ENCODE measurements at places on chromosomes 1 and 21.

GRCh38 chr1:82567348-82567747, 766.6 kb downstream of the ADGRL2 start:
- no peak for DNase-seq

GRCh38 chr1:210922666-210923065, 211.3 kb downstream of the KCNH1 start:
- DNase-seq, result no peak

- DNase-seq, result no peak
Measured at GRCh38 chr21:27796106-27796505, 829.2 kb upstream of the ADAMTS5 start.

DNA sequence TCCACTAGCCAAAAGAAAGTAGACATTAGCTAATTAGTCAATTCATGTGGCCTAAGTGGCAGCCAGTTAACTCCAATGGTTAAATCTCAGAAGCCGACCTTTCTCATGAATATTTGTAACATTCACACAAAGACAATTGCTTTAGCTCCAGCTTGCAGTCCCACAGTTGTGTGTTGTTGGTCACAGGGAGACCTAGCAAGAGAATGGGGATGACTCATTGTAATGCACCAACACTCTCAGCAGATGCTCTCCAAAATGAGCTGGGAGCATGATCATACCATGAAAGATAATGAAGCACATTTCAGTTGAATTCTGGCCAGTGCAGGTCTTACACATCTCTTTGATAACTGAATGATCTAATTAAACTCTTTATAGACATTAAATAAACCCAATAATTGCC, 160.4 kb downstream of the HLX start:
- DNase-seq, result no peak

- DNase-seq, result no peak
Measured at GRCh38 chr1:53112861-53113260, 29.6 kb downstream of the SLC1A7 start.

DNA sequence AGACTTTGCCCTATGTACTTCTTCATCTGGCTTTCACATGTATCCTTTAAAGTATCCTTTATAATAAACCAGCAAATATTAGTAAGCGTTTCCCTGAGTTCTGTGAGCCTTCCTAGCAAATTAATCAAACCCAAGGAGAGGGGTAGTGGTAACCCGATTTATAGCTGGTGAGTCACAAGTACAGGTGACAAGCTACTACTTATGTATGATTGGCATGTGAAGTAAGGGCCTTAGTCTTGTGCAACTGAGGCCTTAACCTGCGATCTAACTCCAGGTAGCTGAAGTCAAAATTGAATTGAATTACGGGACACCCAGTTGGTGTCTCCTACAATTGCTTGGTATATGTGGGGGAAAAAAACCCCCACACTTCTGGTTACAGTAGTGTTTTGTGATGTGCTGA, 26.0 kb downstream of the SLC16A1 start:
- DNase-seq, result no peak

- DNase-seq, result no peak
Measured at GRCh38 chr1:228969953-228970800, 234.9 kb downstream of the RHOU start.

- DNase-seq, result no peak
Measured at GRCh38 chr1:44684525-44684924, 10.0 kb downstream of the ARMH1 start.

DNA sequence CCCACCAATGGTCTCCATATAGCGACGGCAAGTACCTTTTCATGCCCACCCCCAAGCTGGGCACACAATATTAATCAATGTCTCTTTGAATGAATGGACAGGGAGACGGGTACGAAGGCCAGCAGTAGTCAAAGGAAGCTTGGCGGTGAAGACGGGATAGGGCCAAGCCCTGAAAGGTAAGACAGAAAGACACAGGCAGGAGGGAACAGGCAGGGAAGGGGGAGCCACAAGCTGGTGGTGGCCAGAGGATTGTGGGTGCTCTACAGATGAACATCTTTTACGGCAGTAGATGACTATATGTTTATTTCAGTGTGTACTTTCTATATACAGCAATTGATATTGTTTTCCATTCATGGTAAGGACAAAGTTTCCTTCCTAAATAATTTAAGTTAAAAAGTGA, 16.3 kb downstream of the CAPZB start:
- DNase-seq, result no peak

DNA sequence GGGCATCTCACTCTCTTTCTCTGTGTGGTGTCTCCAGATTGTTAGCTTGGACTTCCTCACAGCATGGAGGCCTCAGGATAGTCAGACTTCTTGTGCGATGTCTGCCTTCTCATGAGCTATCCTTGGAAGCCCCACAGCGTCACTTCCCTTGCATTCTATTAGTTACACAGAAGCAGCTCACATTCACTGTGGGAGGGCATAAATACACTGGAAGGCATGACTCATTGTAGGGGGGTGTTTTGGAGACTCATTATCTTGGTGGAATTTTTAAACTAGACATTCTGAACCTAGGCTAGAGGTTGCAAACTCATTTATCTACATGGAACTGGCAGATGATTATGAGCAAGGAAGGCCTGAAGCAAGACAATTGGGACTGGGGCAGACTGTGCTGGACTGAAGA, 21.4 kb upstream of the FASLG start:
- no peak for DNase-seq

DNA sequence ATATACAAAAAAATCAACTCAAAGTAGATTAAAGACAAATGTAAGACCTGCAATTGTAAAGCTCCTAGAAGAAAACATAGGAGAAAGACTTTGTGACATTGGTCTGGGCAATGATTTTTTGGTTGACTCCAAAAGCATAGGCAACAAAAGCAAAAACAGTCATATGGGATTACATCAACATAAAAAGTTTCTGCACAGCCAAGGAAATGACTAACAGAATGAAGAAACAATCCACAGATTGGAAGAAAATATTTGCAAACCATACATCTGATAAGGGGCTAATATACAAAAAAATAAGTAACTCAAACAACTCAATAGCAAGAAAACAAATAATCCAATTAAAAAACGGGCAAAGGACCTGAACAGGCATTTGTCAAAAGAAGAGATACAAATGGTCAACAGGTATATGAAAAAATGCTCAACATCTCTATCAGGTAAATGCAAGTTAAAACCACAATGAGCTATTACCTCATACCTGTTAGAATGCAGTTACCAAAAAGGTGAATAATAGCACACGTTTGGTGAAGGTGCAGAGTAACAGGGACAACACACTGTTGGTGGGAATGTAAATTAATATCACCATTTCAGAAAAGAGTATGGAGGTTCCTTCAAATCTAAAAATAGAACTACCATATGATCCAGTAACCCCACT, 173.7 kb upstream of the COA6 start:
- DNase-seq, result no peak

- DNase-seq, result no peak
Measured at GRCh38 chr1:22406722-22407495, 44.7 kb upstream of the ZBTB40 start.

DNA sequence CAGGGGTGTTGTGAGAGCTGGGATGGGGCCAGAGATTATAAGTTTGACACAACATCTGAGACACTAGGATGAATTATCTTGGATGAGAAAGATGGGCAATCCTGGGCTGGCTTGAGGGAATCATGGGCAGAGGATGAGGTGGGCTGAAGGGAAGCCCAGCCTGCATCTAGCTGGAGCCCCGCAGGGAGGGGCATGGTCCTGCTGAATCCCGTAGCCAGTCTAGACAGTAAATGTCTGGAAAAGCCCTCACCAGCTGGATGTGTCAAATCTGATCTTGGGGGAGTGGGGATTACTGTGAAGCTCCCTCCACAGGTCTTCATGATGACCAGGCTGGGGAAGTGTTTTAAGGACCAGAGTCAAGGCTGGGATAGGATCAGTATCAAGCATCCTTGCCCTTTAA, 3.6 kb upstream of the CASQ1 start:
- DNase-seq, result no peak

- no peak for DNase-seq
Measured at GRCh38 chr1:36573445-36573844, 90.7 kb upstream of the CSF3R start.

GRCh38 chr1:205977402-205978014, 25.7 kb downstream of the RAB7B start:
- peak; percentile 77 for DNase-seq

DNA sequence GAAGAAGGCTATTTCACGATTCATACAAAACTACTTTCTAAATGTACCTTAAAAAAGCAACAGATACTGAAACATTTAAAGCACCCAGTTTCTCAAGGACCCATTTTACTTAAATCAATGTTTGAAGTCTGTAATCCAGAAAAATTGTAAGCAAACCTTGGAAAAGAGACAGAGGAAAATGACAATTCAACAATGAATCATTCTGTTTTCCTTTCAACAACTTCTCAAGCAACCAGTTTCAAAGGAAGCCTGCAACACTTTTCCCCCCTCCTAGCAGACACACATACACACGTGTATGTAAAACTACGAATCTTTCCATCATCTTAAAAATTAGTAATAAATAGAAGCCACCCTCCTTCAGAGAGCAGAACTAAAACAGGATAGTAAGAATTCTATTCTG, 1.2 kb downstream of the RERE start:
- no peak for DNase-seq

DNA sequence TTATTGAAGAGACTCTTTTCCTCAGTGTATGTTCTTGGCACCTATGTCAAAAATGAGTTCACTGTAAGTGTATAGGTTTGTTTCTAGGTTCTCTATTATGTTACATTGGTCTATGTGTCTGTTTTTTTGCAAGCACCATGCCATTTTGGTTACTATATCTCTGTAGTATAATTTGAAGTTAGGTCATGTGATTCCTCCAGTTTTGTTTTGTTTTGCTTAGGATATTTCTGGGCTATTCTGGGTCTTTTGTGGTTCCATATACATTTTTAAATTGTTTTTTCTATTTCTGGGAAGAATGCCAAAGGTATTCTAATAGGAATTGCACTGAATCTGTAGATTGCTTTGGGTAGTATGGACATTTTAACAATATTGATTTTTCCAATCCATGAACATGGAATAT, 13.2 kb downstream of the TMED5 start:
- no peak for DNase-seq

- no peak for DNase-seq
Measured at GRCh38 chr1:231625975-231626534, 535 bp upstream of the DISC1 start.

DNA sequence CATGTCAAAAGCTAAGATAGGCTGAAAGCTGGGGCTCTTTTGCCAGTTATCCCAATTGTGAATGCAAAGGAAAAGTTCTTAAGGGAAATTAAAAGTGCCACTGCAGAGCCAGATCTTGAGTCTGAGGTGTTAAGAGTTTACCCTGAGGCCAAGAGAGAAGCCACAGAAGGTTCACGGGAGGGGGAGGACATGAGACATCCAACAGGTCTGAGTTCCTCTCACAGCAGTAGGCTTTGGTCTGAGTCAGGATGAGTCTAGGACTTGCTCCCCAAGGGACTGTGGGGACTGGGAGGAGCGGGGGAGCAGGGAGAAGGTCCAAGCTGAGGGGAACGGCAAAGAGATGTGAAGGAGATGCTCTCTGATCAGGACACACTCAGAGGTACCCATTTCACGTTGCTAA, 411.2 kb upstream of the CAMK1G start:
- no peak for DNase-seq

- no peak for DNase-seq
Measured at GRCh38 chr1:109543988-109544735, 4.3 kb upstream of the GNAI3 start.

- peak; percentile 76 for DNase-seq
Measured at GRCh38 chr1:26692793-26693490, 2.9 kb upstream of the ARID1A start.

GRCh38 chr1:241706257-241706656, 54.2 kb downstream of the WDR64 start:
- DNase-seq, result no peak

- no peak for DNase-seq
Measured at GRCh38 chr1:15062479-15063099, 91.0 kb upstream of the TMEM51 start.

DNA sequence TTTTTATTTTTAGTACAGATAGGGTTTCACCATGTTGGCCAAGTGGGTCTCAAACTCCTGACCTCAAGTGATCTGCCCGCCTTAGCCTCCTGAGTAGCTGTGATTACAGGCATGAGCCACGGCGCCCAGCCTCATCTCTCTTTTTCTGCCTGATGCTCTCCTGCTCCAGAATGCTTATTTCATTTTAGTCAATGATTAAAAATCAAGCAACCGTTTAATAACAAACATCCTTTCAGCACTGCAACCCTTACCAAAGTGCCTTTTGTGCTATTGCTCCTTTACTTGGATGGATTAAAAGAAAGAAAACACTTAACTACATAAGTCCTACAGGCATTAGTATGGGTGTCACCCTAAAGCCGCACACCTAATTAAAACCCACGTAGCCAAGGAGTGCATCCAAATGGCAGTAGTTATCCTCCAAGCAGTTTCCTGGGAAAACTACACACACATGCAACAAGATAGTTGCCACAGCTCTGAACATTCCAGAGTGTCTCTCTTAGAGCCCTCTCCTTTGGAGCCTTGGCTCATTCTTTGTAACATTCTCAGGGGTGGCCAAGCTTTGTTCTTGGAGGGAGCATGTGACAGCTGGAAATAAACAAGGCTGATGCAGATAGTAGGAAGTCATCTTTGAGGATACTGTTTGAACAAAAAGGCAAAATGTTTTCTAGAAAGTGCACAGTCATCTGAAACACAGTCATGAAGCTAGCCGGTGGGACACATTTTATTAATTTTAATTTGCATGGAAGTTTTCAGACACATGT, 51.2 kb downstream of the KCNJ15 start:
- no peak for DNase-seq

- DNase-seq, result no peak
Measured at GRCh38 chr1:47986761-47987200, 10.4 kb downstream of the TRABD2B start.

- no peak for DNase-seq
Measured at GRCh38 chr1:93448983-93449804, 1.3 kb downstream of the FNBP1L start.
